ENCODE measurements at places on chromosomes 12 and 14. TPM values are rescaled to one million over a fixed set of nuclear protein-coding genes. Genes with fewer than 3 reads are reported as not detected.

Gene RAPGEF3
- total RNA-seq = 0.61 TPM

Gene BMP4
- total RNA-seq = 2.5 TPM

Gene LTBR
- total RNA-seq = 244 TPM

Gene LRTM2
- not detected for total RNA-seq

Gene BCL11B
- 0.27 TPM for total RNA-seq

Gene TDP1
- 12.7 TPM for total RNA-seq

Gene NRXN3
- total RNA-seq = 0.52 TPM

Gene LRRC10
- total RNA-seq = not detected

Gene NGB
- total RNA-seq = not detected

Gene STXBP6
- 2.7 TPM for total RNA-seq

Gene TAS2R8
- total RNA-seq = not detected

Data from A549 treated with AZD2906 at 1 μM for 4 hours (cell line).